ENCODE measurements at places on chromosomes 13 and 19.

GRCh38 chr13:72295153-72295552, 428.1 kb upstream of the DACH1 start:
- DNase-seq = no peak

- DNase-seq = no peak
Measured at GRCh38 chr13:101545521-101545920, 93.0 kb downstream of the ITGBL1 start.

DNA sequence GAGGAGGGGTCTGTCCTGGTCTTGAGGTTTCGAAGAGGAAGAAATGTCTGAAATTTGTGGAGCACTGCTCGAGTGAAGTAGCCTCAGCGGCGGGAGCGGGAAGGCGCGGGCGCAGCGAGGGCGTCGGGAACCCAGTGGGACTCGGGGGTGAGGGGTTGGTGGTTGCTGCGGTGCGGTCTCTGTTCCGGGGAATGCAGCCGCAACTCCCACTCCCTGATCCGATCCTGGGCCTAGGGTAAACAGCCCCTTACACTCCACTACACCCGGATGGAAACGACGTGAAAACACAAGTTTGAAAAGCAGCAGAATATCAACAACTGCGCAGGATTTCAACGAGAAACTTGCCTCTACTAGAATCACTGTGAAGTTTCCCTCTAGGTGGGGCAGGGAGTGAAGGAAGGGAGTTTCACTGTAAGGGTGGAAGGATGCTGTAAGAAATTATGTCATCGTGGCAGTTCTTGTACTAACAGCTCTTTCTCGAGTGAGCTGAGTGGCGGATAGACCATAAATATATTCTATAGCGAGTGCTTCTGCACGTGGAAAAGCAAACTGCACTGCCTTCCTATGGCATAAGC, 2.0 kb upstream of the KLF12 start:
- no peak for DNase-seq

- DNase-seq = no peak
Measured at GRCh38 chr13:31092646-31093045, 69.1 kb downstream of the HSPH1 start.

DNA sequence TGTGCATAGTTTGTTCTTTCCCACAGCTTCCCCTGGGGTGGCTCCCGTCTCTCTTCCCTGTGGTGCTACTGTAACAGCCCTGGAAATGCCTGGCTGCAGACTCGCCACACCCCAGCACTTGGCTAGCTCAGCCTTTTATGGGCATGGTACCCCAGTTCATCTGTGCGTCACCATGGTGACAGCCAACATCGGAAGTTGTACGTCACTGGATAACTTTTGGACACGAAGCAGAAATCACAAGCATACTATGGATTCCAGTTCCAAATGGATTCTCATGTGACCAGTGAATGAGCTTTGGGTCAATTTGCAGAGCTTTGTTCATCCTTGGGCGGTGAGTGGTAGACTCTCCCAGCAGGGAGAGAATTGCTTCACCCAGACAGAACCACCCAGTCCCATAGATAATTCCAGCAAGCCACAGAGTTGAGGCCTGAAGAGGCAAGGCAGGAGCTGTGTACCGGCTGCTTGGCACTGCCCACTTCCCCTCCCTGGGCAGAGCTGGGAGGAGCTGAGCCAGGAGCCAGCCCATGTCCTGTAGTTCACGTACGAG, 54.4 kb downstream of the COL4A2 start:
- DNase-seq = no peak

- no peak for DNase-seq
Measured at GRCh38 chr13:110650436-110650835, 35.1 kb downstream of the NAXD start.
